ENCODE measurements at places on chromosomes 3 and 15.

DNA sequence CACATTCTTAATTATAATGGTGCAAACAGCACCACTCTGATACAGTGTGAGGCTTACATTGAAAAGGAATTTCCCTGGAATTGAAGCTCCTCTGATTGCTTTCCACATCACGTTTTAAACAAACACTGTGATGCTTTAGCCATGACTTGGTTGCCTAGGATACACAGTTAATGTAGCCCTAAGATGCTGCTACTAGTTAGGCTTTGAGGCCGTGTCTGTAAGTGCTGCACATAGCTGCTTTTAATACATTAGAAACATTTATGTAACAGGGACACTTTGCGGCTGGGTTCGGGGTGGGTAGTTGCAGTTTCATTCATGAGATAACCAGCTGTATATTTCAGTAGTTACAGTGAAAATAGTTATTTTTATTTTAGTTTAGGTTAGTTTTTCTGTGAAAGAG is 334.7 kb downstream of the NLGN1 start:
- DNase-seq = no peak

DNA sequence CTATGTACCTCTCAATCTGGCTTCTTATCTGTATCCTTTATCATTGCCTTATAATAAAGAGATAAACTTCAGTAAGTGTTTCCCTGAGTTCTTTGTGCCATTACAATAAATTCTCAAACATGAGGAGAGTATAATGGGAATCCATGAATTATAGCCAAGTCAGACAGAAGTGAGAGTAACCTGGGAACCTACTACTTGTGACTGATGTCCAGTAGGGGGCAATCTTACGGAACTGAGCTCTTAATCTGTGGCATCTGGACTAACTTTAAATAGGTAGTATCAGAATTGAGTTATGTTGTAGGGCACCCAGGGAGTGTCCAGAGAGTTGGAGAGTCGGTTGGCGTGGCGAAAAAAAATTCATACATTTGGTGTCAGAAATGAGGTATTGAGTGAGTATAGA is 542.6 kb downstream of the ZBBX start:
- no peak for DNase-seq

DNA sequence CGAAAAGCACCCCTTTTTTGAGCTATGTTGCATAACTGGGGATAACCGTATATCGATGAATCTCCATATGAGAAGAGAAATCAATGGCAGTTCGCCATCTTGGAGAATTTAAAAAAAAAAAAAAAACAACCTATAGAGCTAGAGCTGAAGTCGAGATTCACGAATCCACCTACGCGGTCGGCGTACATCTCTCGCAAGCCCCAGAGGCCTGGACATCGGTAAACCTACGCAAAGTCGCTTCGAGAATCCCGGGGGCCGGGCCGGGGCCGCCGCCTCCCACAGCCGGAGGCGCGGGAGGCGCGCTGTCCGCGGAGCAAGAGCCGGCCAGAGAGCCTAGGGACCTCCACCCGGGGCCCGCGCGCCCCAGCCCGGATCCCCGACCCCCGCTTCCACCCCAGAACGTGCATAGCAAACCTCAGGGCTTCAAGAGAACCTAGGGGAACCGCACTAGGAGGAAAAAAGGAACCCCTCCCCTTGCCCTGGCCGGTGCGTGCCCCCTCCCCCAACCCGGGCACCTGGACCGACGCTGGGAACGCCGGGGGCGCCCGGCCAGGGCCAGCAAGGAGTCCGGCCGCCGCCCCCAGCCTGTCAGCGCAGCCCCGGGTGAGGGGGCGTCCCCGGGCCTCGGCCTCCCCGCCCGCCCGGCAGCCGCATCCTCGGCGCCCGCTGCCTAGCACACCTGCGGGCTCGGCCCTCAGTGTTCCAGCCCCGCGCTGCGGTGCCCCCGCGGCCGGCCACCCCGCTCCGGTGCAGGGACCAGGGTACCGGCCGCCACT is 567 bp downstream of the PFN2 start:
- DNase-seq = peak; percentile 72

DNA sequence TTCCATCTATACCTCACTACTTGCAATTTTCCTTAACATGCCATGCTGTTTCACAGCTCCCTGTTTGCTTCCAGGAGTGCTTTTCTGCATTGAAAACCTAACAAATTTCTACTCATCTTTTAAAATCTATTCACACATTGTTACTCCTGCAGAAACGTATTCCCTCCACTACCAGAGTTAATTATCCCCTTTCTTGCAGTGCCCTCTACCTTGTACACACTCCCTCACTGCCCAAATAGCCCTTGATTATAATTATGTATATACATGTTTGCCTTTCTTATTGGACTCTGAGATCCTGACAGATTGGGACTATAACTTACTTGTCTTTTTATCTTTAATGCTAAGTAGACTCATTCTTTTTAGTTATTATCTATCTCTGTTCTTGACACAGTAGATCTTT is 325.0 kb downstream of the OXSM start:
- no peak for DNase-seq

Measured in anterior cingulate cortex (tissue), 58 donors.